AG09319 (cell line): ENCODE measurements at places on chromosomes 11 and 22.

DNA sequence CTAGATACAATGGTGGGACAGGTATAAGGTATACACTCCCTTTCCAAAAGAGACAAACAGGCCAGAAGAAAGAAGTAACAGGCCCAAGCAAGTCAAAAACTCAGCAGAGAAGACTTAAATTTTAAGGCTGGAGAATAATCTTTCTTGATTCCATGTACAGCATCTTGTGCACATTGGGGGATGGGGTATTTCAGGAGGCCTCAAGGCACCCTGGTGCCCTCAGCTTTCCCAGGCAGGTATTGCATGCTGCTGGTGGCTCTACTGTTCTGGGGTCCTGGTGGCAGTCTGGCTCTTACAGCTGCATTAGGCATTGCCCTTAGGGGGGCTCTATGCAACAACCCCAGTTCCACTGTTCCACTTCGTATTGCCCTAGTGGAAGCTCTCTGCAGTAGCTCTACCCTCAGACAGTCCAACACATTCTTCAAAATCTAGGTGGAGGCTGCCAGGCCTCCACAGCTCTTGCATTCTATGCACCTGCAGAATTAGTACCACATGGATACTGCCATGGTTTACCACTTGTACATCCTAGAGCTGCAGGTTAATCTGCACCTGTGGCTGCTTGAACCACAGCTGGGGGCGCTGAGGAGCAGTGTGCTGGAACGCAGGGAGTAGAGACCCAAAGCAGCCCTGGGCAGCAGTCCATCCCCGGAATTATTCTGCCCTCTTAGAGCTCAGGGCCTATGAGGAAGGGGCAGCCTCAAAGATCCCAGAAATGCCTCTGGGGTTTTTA is 4.2 kb upstream of the CTSC start:
- no peak for DNase-seq

GRCh38 chr11:44133335-44133946 is 38.0 kb downstream of the EXT2 start:
- DNase-seq: no peak

- no peak for DNase-seq
Observed at GRCh38 chr11:66337103-66337899, 1.1 kb upstream of the RIN1 start.

GRCh38 chr11:100562128-100562527 is 125.0 kb upstream of the ARHGAP42 start:
- peak; percentile 43 for DNase-seq

DNA sequence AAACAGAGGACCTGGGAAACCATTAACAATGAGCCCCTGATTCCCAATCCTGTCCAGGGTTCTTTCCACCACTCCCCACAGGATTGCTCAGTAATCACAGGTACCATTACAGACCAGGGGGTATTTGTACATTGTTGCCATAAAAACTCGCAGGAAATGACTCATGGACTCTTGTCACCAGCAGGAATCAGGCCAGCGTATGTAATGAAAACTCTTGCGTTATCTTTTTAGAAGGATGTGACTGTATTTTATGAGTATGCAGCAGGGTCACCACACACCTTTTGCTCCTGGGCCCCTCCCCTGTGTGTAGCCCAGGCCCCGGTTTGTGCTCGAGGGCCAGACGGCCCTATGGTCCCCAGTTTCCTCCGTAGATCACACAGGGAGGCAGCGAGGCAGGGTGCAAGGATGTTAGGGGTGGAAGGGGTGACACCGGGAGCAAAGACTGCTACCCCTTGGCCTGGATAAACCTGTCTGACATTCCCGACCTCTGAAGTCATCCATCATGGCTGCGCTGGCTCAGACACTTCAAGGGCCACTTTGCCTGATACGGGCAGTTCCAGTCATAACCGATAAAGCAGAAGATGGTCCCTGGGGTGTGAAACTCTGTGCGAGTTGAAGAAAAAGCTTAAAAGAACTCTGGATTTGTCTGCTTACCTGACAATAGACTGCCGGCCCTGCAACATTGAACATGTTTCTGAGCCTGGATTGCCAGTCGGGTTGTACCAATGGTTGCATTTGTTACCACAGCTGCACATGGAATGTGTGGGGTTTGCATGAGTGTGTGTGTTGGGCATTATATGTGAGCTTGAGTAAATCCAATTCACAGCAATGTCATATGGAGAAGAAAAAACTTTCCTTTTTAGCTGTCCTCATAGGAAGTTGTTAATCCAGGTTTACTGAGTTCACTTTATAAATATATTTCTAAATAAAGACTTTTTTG is 56.9 kb downstream of the MICAL2 start:
- no peak for DNase-seq

GRCh38 chr11:7635137-7635536 is 38.2 kb downstream of the CYB5R2 start:
- DNase-seq: no peak
